ENCODE measurements at places on chromosomes 12 and 14. TPM values are rescaled to one million over a fixed set of nuclear protein-coding genes. Genes with fewer than 3 reads are reported as not detected.

GRCh38 chr14:102774391-102775153 lies 2.7 kb upstream of the TRAF3 start:
- DNase-seq: peak; percentile 43

TMPRSS12 gene
- not detected for total RNA-seq

- DNase-seq: no peak
These were observed 62.6 kb downstream of the SEL1L start for GRCh38 chr14:81471062-81471461.

DNA sequence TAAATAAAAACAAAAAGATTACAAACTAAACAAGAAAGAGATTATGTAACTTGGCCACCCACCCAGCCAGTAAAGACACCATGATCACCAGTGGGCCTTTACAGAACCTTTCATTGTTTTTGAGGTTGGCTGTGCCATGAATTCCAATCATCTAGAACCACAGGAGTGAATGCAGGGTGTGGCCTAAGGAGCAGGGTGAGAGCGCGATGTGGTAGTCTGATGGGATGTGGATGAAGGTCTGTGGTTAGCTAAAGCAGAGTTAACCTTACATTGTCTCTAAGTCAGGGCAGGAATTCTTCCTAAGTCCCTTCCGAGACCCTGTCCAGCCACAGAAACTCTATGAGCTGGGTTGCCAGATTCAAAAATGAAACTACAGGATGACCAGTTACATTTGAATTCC lies 54.0 kb upstream of the CDKN3 start:
- DNase-seq: no peak

All from NCI-H460 (cell line).